ENCODE measurements at places on chromosomes 11 and 22.

GRCh38 chr22:41285441-41285819 lies 557 bp downstream of the RANGAP1 start:
- peak; percentile 86 for DNase-seq

GRCh38 chr11:78691215-78691614 lies 116.6 kb upstream of the NARS2 start:
- DNase-seq, result no peak

DNA sequence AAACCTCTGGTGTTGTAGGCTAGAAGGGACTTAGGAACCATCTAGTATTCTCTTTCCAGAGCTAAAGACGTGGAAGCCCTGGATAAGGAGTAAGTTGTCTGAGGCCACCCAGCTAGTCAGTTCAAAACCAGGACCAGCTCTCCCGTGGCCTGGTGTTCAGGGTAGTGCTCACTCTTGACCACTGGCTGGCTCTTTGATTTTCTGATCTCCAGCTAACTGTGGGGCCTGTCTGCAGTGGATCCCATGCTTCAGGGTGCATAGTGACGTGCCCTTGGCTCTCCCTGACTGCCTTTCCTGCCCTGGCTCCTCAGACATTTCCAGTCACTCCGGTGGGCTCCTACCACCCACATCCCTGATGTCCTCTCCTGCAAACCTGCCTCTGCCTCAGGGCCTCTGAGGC lies 1.3 kb downstream of the CLMP start:
- DNase-seq, result no peak

- DNase-seq, result no peak
Measured at GRCh38 chr22:44192098-44192815, 11.5 kb downstream of the PARVG start.

DNA sequence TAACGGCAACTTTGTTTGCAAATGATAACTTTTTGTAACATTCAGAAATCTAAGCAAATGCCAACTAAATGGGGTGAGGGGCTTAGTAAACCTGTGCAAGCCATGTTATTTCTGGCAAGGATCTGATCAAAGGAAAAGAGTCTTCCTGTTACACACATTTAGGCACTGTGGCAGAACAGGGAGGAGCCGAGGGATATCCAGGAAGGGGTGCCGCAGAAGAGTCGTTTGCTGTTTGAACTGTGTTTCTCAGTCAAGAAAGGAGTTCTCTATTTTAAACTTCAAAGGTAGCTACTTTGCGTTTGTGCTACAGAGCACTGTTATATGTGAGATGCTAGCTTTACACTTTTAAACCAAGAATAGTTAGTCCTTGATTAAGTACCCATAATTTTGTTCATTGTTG lies 175.5 kb downstream of the ETS1 start:
- DNase-seq, result no peak

GRCh38 chr11:79078999-79079398 lies 361.8 kb downstream of the TENM4 start:
- no peak for DNase-seq

DNA sequence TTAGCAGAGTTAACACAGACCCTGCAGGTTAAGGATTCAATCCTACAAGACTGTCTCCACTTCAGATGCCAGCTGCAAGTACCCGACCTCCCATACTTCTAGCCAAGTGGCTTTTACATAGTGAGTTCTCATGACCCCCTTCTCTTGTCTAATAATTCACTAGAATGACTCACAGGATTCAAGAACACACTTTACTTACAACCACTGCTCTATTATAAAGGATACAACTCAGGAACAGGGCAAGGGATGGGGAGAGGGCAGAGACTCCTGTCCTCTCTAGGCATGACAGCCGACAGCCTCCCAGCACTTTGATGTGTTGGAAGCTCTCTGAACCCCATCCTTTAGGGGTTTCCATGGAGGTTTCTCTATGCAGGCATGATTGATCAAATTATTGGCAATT lies 60.0 kb downstream of the MYO18B start:
- no peak for DNase-seq

DNA sequence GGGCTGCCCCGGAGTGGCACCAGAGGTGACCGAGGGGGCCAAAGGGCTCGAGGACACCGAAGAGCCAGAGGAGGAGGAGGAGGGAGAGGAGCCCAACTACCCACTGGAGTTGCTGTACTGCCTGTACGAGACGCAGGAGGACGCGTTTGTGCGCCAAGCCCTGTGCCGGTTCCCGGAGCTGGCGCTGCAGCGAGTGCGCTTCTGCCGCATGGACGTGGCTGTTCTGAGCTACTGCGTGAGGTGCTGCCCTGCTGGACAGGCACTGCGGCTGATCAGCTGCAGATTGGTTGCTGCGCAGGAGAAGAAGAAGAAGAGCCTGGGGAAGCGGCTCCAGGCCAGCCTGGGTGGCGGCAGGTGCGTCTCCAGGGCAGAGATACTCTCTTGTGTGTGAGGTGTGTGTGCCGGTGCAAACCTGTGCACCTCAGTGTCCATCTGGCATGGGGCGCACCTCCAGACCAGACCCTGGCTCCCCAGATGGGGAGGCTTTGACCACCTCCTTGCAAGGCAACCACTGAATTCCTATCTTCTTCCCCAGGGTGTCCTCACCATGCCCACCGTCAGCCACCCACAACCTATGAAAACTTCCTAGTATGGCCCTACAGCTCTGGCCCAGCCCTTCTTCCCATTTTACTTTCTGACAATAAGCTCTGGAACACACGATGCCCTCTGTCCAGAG lies 3.4 kb downstream of the NLRP6 start:
- no peak for DNase-seq

GRCh38 chr11:113387605-113388211 lies at the start of gene ANKK1:
TSS of gene ANKK1 (plus strand) at chr11:113387779. CDS start at chr11:113387885, 106 bp downstream.
- no peak for DNase-seq

DNA sequence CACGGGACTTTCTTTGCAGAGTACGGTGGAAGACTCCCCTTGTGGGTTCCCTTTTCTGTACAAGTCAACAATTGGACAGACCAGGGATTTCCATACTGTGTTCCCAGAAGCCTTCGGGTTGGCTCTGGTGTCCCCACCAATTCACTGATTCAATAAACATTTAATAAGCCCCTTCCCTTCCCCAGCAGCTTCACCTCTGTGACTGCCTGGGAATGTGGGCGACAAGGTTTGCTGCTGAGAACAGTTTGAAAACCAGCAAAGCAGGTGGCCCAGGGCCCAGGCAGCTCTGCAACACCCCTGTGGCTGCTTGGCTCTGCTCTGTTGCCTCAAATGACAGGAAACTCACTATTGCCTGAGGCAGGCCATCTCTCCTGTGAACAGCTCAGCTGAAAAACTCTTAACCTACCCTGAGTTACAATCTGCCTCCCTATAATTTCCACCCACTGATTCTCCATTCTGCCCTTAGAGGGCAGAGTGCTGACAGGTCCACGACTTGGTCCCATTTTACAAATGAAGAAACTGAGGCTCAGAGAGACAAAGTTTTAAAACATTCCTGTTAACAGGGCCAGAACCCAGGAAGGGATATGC lies 10.4 kb downstream of the ADORA2A start:
- DNase-seq, result no peak

GRCh38 chr11:113574586-113574985 lies 99.4 kb upstream of the DRD2 start:
- DNase-seq, result no peak
